Subcutaneous adipose tissue (tissue), 4 donors: ENCODE measurements at places on chromosomes 6 and 20. TPM values are rescaled to one million over a fixed set of nuclear protein-coding genes. Genes with fewer than 3 reads are reported as not detected.

The PNLDC1 gene
- total RNA-seq: not detected

The BPIFA1 gene
- not detected for total RNA-seq

The BMP5 gene
- total RNA-seq: 2.9 TPM

The GSTA3 gene
- not detected for total RNA-seq

The ZNF391 gene
- total RNA-seq: 1.8 TPM

The PPP2R5D gene
- 26.7 TPM for total RNA-seq
